ENCODE measurements at places on chromosomes 5 and 9.

DNA sequence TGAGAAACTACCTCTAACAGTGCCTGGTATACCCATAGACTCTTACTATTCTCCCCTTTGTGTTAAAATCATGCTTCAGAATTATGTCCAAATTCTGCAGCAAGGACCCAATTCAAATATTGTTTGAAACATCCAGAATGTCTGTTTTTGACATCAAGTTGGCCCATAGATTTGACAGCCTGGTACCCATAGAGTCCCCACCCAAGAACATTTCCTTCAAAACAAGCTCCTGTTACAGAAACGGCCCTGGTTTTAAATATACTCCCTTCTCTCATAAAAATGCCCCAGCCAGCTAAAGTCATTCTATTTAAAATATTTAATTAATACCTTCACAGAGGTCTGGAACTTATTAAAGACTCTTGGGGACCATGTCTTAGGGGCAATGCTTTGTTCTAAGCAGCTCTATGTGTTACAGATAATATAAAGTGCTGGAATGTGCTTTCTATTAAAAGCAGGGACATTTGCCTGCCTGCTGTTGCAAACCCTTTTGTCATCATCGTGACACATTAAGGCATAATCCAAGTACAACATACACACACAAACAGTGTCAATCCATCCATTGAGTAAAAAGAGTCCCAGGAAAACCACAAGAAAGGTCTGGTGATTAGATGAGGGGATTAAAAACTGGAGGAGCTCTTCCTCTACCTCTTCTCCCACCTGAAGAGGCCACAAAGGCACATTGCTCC lies 321.7 kb downstream of the MLLT3 start:
- DNase-seq, result no peak

- no peak for DNase-seq
Measured at GRCh38 chr5:152990649-152991048, 499.8 kb upstream of the GRIA1 start.

GRCh38 chr9:89766991-89767390 lies 162.2 kb downstream of the GADD45G start:
- DNase-seq, result no peak

DNA sequence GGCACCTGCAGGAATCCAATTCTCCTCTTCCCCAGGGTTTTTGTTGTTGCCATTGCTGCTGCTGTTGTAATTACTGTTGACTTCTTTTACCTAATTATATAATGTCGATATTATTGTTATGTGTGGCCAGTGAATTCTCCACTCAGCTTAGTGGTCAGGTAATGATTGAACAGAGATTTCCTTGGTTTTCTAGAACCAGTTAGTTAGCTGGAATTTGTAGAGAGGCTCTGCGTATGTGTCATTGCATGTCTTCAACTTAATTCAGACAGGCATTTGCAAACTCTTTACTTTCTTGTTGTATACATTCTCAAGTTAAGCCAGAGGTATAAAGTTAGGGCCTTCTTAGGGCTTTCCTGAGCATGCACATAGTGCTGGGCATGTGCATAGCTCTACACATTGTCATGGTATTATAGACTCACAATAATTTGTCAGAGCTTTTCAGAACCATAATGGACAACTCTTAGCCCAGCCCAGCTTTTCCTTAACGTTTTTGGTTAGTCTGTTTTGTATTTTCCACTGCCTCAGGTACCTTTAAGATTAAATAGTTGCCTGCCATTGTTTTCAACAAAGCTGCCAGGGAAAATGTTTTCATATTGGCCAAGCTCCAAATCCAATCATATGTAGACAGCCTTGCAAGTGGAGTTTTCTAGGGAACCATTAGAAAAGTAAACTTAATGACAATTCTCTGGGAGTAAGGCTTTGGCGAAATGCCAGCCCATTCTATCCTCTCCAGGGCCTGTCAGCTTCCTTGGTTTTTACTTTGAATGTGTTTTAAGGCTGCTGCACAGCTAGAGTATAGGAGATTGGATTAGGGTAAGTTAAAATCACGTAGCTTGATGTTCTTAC lies 68.1 kb downstream of the UBE2R2 start:
- no peak for DNase-seq

DNA sequence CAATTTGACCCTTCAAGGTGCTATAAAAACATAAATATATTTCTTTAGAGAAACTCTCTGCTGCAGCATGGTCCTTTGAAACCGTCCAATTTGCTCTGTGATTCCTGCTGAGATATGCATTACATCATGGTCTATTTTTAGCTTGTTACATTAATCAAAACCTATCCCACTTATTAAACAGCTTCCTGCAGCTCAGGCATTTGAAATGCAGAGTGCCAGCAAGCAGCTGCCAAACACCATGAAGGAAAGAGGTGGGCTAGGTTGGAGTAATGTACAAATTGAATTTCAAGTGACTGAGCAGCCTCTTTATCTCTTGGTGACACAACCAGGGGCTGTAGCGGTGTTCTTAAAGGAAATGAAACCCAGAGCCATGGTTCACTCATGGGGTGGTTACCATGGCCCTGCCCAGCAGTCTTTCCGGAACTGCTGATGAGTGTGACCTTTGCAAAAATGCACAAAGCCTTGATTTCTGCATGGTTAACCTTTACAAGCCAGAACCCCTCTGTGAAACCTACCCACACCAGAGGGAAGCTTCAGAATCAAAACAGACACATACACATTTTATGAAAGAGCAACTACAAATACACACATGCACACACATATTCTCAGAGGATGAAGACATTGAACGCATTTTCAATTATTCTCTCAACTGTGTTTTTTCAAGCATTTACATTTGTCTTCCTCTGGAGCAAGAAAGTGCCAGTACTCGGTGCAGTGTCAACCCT lies 155.8 kb upstream of the ZNF608 start:
- DNase-seq, result peak; percentile 64

DNA sequence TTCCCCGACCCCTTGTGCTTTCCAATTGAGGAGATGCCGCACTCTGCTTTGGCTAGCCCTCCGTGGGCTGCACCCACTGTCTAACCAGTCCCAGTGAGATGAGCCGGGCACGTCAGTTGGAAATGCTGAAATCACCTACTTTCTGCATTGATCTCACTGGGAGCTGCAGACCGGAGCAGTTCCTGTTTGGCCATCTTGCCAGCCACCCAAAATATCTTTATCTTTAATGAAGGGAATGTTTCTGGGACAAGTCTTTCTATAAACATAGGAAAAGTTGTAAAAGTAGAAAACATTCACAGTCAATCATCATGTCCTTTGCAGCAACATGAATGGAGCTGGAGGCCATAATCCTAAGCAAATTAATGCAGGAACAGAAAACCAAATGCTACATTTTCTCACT lies 147.6 kb downstream of the RPS23 start:
- DNase-seq, result no peak

GRCh38 chr5:143134269-143134668 lies 269.2 kb downstream of the NR3C1 start:
- DNase-seq, result no peak

DNA sequence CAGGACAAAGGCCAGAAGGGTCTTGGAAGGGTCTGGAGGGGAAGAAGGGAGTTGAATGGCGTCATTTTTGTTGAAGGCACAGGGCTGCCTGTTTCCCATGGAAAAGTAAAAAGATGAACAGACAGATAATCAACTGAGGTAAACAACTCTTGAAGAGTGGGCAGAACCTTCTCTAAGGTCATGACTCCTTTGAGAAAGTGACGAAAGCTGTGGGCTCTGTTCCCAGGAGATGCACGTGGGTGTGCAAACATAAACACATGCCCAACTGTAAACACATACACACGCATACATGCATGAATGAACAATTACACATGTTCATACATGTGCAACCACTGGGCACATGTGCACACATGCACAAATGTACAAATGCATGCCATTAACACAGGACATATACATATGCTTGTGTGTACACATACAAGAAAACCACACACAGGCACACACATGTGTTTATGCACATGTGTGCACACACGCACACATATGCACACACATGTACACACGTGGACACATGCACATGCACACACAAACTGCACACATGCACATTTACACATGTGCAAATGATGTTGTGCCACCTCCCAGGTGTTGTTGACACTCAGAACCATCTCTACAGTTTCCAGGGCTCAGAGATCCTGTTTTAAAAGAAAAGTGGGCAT lies 143.3 kb downstream of the GADD45G start:
- DNase-seq, result no peak

DNA sequence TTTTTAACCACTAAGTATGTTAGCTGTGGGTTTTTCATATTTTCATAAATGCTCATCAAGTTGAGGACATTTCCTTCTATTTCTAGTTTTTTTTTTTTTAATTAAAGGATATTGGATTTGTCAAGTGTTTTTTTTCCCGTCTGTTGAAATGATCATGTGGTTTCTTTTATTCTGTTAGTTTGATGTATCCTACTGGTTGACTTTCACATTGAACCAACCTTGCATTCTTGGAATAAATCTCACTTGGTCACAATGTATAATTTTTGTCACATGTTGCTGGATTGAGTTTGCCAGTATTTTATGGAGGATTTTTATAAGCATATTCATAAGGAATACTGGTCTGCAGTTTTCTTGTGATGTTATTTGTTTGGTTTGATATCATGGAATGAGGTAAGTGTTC lies 12.4 kb downstream of the FAM200C start:
- no peak for DNase-seq

DNA sequence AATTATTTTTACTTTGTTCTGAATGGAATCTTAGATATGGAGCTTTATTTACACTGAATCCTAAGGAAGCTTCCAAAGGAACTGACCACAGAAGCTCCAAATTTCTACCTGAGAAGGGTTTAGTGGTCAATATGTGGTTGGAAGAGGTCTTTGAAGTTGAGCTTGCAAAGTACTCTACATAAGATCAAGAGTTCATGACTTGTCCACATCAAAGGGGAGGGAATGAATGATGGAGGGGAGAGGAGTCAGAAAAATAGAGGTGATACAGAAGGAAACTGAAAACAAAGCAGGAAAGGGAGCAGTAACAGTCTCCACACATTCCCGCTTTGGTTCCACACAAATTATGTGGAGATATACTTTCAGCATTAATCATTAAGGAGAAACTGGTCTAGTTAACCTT lies 450.9 kb downstream of the HINT1 start:
- no peak for DNase-seq

DNA sequence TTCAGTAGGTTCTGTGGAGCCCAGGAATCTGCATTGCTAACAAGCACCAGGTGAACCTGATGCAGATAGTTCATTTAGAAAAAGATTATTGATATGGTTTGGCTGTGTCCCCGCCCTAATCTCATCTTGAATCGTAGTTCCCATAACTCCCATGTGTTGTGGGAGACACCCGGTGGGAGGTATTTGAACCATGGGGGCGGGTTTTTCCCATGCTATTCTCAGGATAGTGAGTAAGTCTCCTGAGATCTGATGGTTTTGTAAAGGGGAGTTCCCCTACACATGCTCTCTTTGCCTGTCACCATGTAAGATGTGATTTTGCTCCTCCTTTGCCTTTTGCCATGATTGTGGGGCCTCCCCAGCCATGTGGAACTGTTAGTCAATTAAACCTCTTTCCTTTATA lies 212.0 kb downstream of the RAB3C start:
- no peak for DNase-seq

DNA sequence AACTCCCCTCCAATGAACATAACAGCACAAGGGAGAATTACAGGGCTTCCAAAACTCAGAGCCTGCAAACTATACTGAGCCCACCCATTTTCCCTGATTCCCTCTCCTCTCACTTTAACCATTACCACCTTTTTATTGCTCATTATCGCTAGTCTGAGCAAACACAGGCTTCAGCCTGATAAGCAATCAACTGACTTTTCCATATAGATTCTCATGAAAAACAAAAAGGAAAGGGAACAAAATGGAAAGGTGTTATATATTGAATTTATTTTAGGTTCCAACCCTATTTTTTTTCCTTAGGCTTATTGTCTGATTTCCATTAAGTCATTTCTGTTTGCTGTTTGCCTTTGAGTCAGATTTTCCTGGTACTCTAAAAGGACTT lies 27.9 kb downstream of the SEMA6A start:
- no peak for DNase-seq

GRCh38 chr5:88813244-88813643 lies 69.7 kb downstream of the MEF2C start:
- DNase-seq, result no peak

DNA sequence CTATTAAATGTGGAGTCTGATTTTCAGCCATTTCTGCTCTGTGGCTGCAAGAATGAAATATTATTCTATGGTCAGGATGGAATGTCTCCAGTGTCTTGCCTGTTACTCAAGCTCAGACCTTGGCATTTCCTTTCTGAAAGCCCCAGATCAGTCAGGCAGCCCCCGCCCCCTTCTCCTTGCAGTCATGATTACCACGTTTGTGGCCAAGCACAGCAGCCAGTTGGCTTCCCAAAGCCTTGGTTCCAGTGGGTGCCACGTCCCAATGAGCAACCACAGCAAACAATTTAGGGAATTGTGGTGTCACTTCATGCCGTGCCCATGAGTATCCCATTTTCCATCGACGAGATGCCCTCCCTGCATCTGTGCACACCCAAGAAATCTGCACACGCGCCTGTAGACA lies 9.7 kb upstream of the OBP2A start:
- no peak for DNase-seq

GRCh38 chr5:54173251-54173650 lies 137.1 kb downstream of the ARL15 start:
- no peak for DNase-seq

DNA sequence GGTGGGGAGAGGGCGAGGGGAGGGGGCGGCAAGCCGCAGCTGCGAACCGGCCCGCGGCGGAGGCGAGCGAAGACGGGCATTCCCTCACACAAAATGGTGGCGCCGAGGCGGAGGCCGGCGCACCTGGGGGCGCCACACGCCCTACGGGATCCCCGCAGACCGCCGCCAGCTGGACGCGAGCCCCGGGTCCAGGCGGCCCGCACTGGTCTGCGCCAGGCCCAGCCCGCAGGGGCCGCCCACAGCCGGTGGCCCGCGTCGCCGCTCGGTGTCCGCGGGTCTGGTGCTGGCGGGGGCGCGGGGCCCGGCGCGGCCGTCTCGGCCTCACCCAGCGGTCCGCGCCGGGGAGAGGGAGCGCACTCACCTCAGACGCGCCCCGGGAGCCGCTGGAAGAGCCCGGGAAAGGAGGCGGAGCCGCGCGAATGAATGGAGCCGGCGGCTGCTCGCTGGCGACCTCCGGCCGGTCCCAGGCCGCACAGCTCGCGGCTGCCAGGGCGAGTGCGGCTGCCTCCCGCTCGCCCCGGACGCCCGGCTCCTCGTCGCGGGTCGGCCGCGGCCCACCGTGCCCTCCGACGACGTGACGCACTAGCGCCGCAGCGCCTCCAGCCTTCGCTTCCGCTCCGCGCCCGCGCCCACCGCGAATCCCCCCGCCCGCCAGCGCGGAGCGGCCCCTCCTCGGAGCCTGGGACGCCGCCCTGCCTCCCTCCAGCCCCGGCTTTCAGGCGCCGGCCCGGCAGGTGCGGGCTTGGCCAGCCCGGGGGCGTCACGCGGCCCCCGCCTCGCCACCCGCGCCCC lies at the start of gene FAM169A:
Gene FAM169A, minus strand, starts transcription at position 584 of the 792 bp plus-strand sequence. CDS start 24,711 bp downstream, outside the sequence.
- DNase-seq, result peak; percentile 34

DNA sequence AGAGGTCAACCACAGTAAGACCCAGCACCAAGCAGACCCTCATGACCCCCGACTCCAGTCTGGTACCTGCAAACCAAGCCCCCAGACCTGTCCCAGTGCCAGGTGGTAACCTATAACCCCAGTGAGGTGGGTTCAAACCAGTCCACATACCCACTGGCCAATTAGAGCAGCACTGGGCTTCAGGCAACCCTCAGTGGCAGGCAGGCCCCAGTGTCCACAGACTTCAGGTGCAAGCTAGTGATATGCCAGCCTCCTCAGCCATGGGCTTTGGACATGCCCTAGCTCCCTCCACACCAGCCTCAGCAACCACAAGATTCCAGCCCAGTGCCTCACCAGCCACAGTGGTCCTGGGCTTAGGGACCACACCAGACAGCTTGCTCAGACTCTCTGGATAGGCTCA lies 276.6 kb downstream of the DTWD2 start:
- DNase-seq, result no peak

- peak; percentile 87 for DNase-seq
Measured at GRCh38 chr5:173689737-173690360, 73.4 kb upstream of the BOD1 start.

- DNase-seq, result no peak
Measured at GRCh38 chr5:75482482-75482881, 28.9 kb downstream of the CERT1 start.

Data from hematopoietic multipotent progenitor cell treated with erythropoietin and hydrocortisone succinate and interleukin-3 and kit ligand, for 6 days (in vitro differentiated cells).